ENCODE measurements at places on chromosomes 5 and 9. TPM values are rescaled to one million over a fixed set of nuclear protein-coding genes. Genes with fewer than 3 reads are reported as not detected.

The LIFR gene
- total RNA-seq = 21.3 TPM

The FAM221B gene
- 0.19 TPM for total RNA-seq

The ZNF366 gene
- total RNA-seq = not detected

The TCF7 gene
- total RNA-seq = 18.0 TPM

The SYK gene
- total RNA-seq = 1.4 TPM

The PRDM9 gene
- not detected for total RNA-seq

DNA sequence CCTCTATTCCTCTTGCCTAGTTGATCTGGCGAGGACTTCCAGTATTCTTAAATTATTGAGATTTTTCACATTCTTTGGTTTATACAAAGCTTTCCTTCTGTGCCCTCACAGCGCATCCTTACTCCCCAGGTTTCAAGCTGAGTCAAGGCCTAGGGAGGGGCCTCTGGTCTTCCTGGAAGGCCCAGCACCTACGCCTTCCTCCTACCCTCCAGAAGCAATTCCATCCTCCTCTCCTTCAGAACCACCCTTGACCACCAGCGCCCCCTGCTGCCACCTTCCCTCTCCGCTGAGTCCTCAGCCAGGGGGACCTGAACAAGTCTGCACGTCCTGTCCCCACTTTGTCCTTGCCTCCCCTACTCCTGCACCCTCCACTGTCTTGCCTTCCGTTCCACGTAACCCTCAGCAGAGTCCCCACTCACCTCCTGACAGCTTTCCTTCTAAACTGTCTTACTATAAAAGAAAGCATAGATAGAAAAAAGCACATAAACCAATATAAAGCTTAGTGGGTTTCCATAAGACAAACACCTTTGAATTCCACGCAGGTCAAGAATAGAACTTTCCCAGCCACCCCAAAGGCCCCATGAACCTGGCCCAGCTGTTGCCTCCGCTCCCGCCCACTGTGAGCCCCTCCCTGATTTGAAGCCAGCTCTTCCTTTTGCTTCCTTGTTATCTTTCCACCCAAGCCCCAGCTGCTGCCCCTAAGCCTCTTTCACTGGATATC lies 63.0 kb upstream of the CTSL start:
- DNase-seq = peak; percentile 86

DNA sequence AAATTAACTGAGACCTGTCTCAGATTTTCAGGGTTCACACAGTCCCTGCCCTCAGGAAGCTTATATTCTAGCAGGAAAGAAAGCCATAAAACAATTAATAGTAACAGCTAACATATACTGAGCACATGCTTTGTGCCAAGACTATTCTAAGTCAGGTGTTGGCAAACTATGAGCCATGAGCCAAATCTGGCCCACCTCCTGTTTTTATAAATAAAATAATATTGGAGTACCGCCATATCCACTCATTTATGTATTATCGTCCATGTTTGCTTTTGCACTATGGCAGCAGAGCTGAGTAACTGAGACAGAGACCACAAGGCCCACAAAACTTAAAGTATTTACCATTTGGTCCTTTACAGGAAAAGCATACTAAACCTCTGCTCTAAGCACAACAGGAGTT lies 83.3 kb upstream of the TRIO start:
- no peak for DNase-seq

GRCh38 chr5:180463216-180463900 lies 30.8 kb upstream of the CNOT6 start:
- no peak for DNase-seq

DNA sequence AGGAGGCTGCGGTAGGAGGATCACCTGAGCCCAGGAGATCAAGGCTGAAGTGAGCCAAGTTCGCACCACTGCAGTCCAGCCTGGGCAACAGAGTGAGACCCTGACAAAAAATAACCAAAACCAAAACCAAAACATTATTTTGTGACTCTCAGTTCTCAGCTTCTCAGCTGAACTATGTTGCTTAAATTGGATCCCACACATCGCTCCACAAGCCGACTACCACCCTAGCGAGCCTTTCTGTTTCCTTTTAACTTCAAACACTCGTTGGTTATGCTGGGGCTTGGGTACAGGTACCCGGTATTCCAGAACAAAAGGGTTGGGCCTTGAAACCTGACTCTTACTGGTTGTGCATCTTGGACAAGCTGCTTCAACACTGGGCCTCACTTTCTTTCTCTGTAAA lies 3.8 kb upstream of the PTGS1 start:
- no peak for DNase-seq

- no peak for DNase-seq
Measured at GRCh38 chr9:89422151-89422975, 75.5 kb downstream of the SEMA4D start.

GRCh38 chr9:112224401-112225289 lies 49.5 kb upstream of the SUSD1 start:
- no peak for DNase-seq

DNA sequence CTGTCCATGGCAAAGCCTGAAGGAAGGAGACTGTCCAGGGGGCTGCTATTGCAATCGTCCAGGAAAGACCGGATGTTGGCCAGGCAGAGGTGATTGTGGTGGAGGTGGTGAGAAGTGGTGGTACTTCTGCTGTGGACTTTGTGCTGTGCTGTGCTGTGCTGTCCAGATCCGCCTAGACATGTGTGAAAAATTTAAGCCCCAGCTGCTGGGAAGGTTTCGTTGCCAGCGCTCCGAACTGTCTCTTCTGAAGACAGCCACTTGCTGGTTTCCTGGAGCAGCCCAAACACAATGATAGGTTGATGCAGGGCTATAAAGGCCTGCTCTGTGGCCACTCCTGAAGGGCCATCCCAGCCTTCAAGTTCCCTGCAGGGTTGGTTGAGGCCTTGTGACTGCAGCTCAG lies 223.0 kb upstream of the MPDZ start:
- DNase-seq = no peak

DNA sequence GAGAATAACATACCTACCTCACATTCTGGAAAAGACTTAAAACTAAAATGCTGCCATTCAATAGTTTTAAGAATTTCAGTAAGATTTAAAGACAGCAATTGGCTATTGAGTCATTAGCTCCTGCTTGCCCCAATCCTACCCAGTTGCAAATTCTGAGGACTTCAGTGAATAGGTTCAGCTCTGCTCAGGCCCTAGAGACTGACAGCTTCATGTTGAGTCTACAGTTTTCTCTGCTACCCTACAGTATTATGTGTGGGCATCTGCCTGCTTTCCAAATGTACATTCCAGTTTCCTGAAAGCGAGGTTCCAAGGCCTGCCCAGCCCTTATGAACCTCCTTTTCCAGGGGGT lies 61.5 kb downstream of the ARSB start:
- DNase-seq = no peak

DNA sequence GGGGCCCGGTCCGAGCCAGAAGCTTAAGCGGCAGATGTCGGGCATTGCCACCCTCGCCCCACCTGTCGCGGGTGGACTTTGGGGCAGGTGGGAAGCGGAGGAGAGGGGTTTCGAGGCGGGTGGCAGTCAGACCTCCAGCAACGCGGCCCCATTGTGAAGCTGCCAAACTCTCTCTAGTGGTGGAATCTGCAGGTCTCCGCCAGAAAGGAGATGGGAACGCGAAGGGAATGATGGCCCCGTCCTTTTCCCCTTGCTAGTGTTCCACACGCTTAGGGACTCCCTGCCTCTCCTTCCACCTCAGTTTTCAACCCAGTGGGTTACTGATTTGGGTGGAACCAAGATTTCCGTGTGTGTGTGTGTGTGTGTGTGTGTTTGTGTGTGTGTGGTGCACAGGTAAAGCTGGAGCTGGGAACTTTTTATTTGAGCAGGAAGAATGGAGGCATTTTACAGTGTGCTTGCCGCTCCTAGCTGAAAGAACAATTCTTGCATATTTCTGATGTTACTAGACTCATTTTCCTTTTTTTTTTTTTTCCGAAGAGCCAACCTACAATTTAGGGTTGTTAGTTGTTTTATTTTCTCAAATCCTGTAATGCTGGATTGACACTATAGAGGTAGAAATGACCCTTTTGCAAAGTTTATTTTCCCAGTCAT lies 1.3 kb downstream of the MACIR start:
- DNase-seq = no peak

GRCh38 chr9:132983491-132984201 lies 5.2 kb downstream of the GFI1B start:
- no peak for DNase-seq

Data from neural crest cell (in vitro differentiated cells).